Calu3 (cell line): ENCODE measurements at places on chromosomes 1 and 21.

- no peaks in the 10 kb centered on the region for H3K36me3 ChIP-seq
- H3K4me1 ChIP-seq = no peaks in the 10 kb centered on the region
- no peak overlapping the region for H3K27ac ChIP-seq
- DNase-seq = no peak
Observed at GRCh38 chr1:7136166-7136953, 351.1 kb downstream of the CAMTA1 start.

GRCh38 chr1:47438165-47439016 is 547 bp downstream of the FOXD2 start:
- peaks cover 16% of the 10 kb centered on the region for H3K36me3 ChIP-seq
- H3K4me3 ChIP-seq = peak overlapping the region; percentile 87
- peaks cover 15% of the 10 kb centered on the region for H3K4me1 ChIP-seq
- no peaks in the 10 kb centered on the region for H3K27me3 ChIP-seq
- H3K27ac ChIP-seq = no peak overlapping the region

GRCh38 chr21:15333951-15334350 is 269.2 kb upstream of the NRIP1 start:
- no peaks in the 10 kb centered on the region for H3K4me1 ChIP-seq
- no peak overlapping the region for H3K4me3 ChIP-seq
- no peaks in the 10 kb centered on the region for H3K27me3 ChIP-seq
- H3K27ac ChIP-seq = no peak overlapping the region
- no peaks in the 10 kb centered on the region for H3K36me3 ChIP-seq
- no peak for DNase-seq

DNA sequence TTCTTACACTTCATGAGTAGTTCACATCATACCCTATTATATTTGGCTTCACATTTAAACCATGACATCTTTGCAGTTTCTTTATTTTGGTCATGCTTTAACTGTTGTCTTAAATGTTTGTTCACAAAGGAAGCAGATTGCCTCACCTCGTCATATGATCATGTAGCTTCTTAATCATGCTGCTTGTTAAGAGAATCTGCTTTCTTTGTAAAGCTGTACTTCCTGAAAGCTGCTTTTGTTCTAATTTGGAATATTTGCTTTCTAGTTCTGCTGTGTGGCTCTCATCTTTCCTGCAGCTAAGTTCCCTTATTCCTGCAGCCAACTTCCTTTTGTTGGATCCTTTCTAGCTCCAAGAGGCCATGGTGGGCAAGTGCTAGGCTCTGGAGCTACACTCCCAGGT is 62.9 kb upstream of the SIM2 start:
- no peaks in the 10 kb centered on the region for H3K27me3 ChIP-seq
- no peak overlapping the region for H3K27ac ChIP-seq
- peaks cover 6% of the 10 kb centered on the region for H3K36me3 ChIP-seq
- no peak for DNase-seq
- H3K4me3 ChIP-seq = no peak overlapping the region
- H3K4me1 ChIP-seq = peaks cover 21% of the 10 kb centered on the region

- no peak overlapping the region for H3K27ac ChIP-seq
- no peaks in the 10 kb centered on the region for H3K4me1 ChIP-seq
- H3K27me3 ChIP-seq = peaks cover 65% of the 10 kb centered on the region
- no peaks in the 10 kb centered on the region for H3K36me3 ChIP-seq
Observed at GRCh38 chr1:7524341-7525337, 246.5 kb upstream of the VAMP3 start.

DNA sequence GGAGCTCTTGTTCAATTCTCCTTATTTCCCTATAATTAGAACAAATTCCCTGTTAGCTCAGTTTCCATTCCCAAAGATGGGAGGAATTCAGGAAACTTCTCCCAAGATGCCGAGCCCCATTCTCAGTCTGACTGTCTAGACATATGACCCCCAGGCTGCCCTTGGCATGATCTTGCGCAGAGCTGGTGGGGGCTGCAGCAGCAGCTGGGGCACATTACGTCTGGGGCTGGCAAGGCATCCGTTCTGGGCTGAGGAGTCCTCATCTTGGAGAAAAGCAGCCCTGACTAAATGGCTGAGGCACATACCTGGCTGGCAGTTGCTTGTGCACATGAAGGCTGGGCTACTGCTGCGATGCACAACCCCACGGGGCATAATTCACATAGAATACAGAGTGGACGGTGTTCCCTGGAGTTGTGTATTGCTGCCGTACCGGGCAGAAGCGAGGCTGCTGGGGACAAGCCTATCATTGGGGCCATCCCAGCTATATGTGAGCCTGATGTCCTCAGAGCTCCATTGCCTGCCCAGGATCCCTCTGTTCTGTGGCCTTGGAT is 36.4 kb upstream of the TRABD2B start:
- no peak for DNase-seq
- no peaks in the 10 kb centered on the region for H3K36me3 ChIP-seq
- no peaks in the 10 kb centered on the region for H3K4me1 ChIP-seq
- H3K4me3 ChIP-seq = no peak overlapping the region

DNA sequence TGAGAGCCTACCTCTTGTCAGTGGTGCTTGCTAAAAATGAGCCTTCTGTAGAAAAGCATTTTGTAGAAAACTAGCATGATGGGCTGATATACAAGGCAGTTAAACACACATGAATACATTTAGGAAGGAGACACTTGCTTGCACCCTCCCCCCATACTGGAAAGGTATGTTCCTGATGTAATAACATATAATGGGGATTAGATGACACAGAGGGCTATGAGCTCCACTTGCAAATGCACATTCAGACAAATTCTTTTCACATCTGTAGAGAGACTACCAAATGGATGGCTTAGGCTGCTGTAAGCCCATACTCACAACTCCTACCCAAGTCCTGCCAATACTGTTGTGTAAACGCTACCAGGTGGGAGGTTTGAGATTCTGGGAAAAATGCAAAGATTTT is 634.0 kb downstream of the SMYD3 start:
- H3K4me1 ChIP-seq = no peaks in the 10 kb centered on the region
- no peaks in the 10 kb centered on the region for H3K36me3 ChIP-seq

DNA sequence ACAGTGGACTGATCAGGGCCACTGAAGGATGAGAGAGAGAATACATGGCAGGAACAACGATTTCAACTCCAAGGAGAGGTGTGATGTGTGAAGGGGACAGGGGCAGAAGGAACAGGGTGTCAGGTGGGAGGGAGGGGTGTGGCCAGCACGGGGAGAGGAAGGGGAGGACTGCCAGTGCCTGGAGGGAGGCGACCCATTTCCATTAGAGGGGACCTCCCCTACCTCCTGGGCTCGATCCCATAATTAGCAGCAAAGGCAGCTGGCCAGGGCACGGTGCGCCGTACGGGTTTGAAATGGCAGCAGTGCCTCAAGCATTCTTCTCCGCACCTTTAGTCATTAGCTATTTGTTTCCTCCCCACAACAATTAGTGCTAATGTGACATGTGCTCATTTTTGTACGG is 22.7 kb downstream of the CRYAA start:
- peaks cover 22% of the 10 kb centered on the region for H3K27me3 ChIP-seq
- no peak for DNase-seq
- H3K36me3 ChIP-seq = peaks cover 15% of the 10 kb centered on the region
- H3K4me3 ChIP-seq = no peak overlapping the region
- H3K27ac ChIP-seq = no peak overlapping the region

GRCh38 chr1:153534226-153534924 is 1.4 kb downstream of the S100A6 start:
- peak overlapping the region; percentile 77 for H3K27ac ChIP-seq
- no peaks in the 10 kb centered on the region for H3K27me3 ChIP-seq
- DNase-seq = peak; percentile 52
- H3K36me3 ChIP-seq = peaks cover 65% of the 10 kb centered on the region

- no peaks in the 10 kb centered on the region for H3K36me3 ChIP-seq
- H3K4me3 ChIP-seq = no peak overlapping the region
- H3K4me1 ChIP-seq = peaks cover 34% of the 10 kb centered on the region
- no peaks in the 10 kb centered on the region for H3K27me3 ChIP-seq
Observed at GRCh38 chr21:34927992-34928391, 121.1 kb downstream of the RUNX1 start.

GRCh38 chr1:46755121-46755520 is 36.2 kb upstream of the EFCAB14 start:
- H3K4me3 ChIP-seq = peak overlapping the region; percentile 41
- H3K36me3 ChIP-seq = peaks cover 33% of the 10 kb centered on the region
- H3K4me1 ChIP-seq = peaks cover 85% of the 10 kb centered on the region
- peak overlapping the region; percentile 93 for H3K27ac ChIP-seq
- peak; percentile 27 for DNase-seq
- no peaks in the 10 kb centered on the region for H3K27me3 ChIP-seq

DNA sequence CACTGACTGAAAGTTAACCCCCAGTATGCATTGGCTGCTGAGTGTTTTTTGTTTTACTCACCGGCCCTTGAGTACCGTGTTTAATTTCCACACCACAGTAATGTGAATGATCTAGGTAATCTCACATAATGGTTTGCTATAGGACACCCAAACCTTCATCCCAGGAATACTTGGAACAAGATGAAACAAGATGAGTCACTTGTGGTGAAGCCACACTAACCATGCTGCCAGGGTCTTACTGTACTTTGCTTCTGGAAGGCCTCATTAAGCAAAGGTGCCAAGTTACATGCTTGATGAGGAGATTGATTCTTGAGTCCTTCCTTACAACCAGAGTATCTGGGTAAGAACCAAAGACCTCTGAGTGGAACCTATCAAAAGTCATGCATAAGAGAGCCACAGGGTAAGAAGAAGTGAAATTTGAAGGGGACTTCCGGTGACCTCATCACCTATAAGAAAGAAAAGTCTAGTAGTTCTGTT is 163.3 kb downstream of the NRIP1 start:
- H3K36me3 ChIP-seq = no peaks in the 10 kb centered on the region
- DNase-seq = peak; percentile 6
- peaks cover 29% of the 10 kb centered on the region for H3K4me1 ChIP-seq
- no peak overlapping the region for H3K4me3 ChIP-seq
- no peaks in the 10 kb centered on the region for H3K27me3 ChIP-seq

DNA sequence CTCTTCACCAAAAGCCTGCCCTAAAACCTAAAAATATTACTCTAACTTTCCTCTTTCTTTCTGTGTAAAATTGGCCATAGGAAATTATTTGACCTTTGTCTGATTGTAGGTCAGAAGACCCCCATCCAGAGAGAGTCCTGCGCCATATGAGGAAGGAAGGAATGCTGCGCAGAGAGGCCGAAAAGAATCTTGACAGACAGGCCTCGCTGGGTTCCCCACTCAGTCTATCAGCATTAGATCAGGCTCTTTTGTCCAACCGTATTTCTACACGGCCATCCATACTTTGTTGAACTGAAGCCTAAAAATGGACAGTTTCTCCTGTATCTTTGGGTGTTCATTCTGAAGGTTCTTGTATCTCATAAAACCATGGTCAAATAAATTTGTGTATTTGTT is 4.3 kb upstream of the SLC30A2 start:
- peaks cover 42% of the 10 kb centered on the region for H3K27me3 ChIP-seq
- no peak overlapping the region for H3K27ac ChIP-seq
- no peak for DNase-seq

DNA sequence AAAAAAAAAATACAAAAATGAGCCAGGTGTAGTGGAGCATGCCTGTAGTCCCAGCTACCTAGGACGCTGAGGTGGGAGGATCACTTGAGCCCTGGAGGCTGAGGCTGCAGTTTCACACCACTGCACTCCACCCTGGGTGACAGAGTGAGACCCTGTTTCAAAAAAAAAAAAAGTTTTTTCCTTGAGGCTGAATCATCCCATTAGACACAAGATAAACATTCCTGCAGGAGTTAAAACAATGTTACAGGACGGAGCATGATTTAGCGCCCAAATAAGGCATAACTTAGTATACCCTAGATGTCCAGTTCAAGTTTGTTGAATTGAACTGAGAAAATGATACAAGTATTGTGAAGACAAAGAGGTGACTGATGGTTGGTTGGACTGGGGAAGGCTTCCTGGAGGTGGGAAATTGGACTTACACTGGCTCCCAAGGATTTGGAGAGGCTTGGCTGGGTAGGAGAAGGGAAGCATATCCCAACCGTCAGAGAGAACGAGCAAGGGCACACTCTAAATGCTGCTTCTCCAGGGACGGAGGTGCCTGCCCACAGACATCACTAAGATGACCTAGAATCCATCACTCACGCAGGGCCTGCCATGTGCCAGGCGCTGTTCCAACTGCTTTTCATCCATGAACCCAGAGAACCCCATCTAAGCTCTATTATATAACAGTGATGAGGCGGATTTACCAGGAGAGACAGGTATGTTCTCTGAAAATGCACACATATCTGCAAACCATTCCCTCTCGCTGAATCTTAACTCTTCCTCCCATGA is 610.6 kb downstream of the KIF26B start:
- DNase-seq = no peak
- H3K4me3 ChIP-seq = no peak overlapping the region
- no peaks in the 10 kb centered on the region for H3K4me1 ChIP-seq
- H3K27ac ChIP-seq = no peak overlapping the region
- no peaks in the 10 kb centered on the region for H3K27me3 ChIP-seq
- no peaks in the 10 kb centered on the region for H3K36me3 ChIP-seq

DNA sequence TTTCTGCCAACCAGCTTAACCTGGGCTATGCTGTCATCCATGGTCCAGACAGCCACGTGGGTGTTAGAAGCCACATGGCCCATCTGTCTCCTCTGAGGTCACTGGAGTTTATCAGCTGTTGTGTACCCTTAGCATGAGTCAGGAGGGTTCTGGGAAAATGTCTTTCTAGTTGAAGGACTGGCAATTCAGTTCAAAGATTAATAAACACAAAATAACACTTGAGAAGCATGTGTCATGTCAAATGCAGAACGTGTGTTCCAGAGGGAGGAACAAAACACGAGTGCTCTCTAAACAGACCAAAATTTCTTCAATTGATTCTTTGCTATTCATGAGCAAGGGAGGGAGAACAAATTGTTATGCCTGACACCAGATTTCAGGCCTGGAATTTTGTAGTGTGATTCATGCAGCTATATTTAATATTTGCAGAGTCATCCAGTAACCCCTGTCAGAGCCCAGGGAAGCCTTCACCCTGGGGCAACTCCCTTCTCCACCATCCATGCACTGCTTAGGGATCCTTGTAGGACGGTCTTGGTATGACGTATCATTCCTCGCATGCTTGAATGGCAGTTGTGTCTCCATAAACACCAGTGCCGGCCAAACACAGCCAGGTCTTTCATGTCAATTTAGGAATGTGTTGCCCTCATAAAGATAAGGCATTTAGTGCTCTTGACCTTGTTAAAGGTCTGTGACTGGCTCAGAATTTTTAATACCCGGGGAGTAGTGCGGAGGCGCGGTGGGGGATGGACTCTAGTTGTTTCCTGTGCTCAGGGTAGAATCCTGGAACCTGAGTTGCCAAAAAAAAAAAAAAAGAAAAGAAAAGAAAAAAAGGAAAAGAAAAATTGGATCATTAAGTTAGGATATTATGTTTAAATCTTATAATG is 27.7 kb upstream of the DYRK1A start:
- H3K4me1 ChIP-seq = peaks cover 19% of the 10 kb centered on the region
- no peaks in the 10 kb centered on the region for H3K36me3 ChIP-seq
- DNase-seq = peak; percentile 30
- H3K4me3 ChIP-seq = peak overlapping the region; percentile 36
- H3K27me3 ChIP-seq = no peaks in the 10 kb centered on the region
- H3K27ac ChIP-seq = peak overlapping the region; percentile 57
